Brain (organoid and tissue), 16 donors: ENCODE measurements at places on chromosomes 2 and 18.

DNA sequence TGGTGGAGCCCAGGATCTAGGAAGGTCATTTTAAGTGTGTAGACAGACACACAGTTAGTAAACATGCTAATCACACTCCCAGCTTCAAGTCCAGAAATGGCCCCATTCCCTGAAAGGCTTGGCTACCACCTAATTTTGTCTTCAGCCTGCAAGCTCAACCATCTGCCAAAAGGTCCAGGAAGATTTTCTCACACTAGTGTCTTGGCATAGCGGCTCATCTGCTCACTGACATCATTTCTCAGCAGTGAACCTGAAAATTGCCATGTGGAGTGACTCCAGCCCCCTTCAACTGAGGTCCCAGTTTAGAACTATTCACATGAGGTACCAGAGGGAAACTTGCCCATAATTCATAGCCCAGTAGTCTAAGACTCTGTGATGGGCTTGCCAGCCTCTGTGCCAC lies 748.9 kb downstream of the LRP1B start:
- DNase-seq = no peak

- DNase-seq = no peak
Measured at GRCh38 chr2:85853499-85854165, 35.2 kb downstream of the ST3GAL5 start.

DNA sequence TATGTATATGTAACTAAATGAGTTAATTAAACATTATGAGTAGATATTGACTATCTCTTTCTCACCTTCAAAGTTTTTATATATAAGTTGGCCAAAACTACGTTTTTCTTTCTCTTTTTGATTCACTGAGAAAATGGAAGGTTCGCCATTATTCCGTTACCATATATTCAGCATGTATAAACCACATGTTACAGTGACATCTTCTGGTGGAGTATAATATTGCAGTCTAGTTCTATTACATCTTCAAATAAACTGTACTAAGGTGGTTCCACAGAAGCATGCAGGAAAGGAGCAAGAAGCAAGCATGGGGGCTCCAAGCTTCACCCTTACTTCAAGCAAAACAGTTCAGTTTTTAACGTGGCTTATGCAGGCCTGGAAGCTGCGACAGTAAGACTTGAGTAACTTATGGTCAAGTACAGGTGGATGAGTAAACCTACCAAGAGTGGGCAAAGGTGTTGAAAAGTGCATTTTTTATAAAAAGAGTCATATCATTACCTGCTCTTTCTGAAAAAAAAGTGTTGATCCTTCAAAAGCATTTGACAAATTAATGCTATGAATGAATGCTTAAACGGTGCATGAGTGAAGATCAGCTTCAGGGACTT lies 129.8 kb upstream of the RAB6C start:
- DNase-seq = peak; percentile 92

DNA sequence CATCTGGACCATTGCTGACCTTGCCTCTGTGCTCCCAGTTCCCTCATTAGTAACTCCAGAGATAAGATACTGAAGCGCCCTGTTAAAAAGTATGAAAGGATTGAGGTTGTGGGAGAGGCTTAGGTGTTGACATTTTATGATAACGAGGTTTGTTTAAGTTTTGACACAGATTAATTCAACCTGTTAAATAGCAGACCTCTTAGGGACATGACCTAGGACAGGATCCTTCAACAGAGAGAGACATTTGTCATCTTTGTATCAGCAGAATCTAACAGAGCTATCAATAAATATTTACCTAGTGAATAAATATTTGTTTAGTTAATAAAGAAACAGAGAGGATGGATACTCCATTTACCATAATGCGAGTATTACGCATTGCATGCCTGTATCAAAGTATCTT lies 99.5 kb downstream of the DCC start:
- DNase-seq = no peak

GRCh38 chr2:111126581-111126980 lies 5.9 kb downstream of the BCL2L11 start:
- DNase-seq = no peak

DNA sequence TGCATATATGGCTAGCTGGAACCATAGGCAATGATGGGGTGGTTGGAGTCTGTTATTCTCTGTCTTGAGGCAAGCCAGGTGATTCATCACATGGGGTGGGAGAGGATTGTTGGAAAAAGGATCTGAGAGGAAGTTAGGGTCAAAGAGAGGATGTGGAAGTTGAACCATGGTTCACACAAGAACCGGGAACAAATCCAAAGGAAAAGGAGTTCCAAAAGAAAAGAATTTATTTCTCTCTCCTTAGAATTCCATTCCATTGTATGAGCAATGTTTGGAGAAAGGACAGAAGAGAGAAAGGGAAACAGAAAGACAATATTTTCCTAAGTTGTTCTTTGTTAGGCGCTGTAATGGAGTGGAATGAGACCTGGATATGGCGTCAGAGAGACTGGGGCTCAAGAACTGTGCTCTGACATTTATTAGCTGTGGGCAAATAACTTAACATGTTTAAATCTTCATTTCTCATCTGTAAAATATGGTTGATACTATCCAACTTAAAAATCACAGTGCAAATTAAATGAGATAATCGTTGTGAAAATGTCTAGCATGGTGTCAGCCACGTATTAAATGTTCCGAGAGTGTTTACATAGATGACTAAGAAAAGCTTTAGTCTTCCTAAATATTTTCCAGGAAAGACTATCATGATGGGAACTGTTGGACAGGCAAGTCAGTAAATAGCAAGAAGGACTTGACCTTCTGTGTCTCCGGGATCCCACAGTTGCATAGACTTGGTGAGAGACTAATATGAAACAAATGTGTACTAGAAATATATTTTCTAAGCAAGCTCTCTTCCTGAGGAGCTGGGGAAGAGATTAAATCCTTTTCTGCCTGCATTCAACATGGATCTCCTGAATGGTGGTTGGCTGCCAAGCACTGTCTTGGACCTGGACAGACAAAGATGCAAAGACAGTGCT lies 71.4 kb downstream of the TRIB2 start:
- no peak for DNase-seq
